HFFc6 (cell line): ENCODE measurements at places on chromosomes 7 and 10. TPM values are rescaled to one million over a fixed set of nuclear protein-coding genes. Genes with fewer than 3 reads are reported as not detected.
A peak's percentile ranks its signal among the peaks of the same experiment; 100 is the strongest.

MMRN2 gene
- total RNA-seq, result 0.57 and 1.00 TPM in 2 replicates

FGFR2 gene
- not detected in 3 replicates for total RNA-seq

LIPK gene
- total RNA-seq, result not detected in 3 replicates

ZNF239 gene
- 4.5 to 6.9 TPM (median 6.3 TPM) in 3 replicates for total RNA-seq

NFE2L3 gene
- 2.5 to 8.2 TPM (median 6.2 TPM) in 3 replicates for total RNA-seq

TMEM213 gene
- total RNA-seq, result not detected in 3 replicates

EN2 gene
- total RNA-seq, result not detected in 2 replicates

DNA sequence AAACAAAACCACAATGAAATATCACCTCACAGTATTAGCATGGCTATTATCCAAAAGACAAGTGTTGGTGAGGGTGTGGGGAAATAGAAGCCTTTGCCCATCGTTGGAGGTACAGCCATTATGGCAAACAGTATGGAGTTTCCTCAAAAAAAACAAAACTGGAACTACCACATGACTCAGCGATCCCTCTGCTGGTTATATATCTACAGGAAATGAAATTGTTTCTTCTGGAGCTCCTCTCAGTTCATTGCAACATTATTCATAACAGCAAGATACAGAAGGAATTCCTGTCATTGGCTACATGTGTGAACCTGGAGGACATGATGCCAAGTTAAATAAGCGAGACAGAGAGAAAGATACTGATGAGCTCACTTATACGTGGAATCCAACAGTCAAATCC is 2.4 kb upstream of the UBE3C start:
- DNase-seq, result peak; percentile 83

GRCh38 chr10:12208460-12208859 is 12.5 kb downstream of the CDC123 start:
- DNase-seq, result no peak

DNA sequence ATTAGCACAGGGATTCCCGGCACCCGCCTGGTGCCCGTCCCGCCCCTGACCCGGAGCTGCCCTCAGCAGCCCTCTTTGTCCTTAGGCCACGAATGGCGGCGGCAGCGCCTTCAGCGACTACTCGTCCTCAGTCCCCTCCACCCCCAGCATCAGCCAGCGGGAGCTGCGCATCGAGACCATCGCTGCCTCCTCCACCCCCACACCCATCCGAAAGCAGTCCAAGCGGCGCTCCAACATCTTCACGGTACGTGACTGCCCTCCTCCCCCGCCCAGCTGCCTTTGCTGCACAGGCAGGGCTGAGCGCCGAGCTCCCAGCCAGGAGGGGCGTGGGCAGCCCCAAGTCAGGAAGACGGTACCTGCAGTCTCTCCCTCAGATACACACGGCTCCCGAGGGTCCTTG is 33.6 kb downstream of the AGAP3 start:
- DNase-seq, result no peak

GRCh38 chr7:40611095-40611871 is 476.5 kb downstream of the SUGCT start:
- DNase-seq, result no peak

DNA sequence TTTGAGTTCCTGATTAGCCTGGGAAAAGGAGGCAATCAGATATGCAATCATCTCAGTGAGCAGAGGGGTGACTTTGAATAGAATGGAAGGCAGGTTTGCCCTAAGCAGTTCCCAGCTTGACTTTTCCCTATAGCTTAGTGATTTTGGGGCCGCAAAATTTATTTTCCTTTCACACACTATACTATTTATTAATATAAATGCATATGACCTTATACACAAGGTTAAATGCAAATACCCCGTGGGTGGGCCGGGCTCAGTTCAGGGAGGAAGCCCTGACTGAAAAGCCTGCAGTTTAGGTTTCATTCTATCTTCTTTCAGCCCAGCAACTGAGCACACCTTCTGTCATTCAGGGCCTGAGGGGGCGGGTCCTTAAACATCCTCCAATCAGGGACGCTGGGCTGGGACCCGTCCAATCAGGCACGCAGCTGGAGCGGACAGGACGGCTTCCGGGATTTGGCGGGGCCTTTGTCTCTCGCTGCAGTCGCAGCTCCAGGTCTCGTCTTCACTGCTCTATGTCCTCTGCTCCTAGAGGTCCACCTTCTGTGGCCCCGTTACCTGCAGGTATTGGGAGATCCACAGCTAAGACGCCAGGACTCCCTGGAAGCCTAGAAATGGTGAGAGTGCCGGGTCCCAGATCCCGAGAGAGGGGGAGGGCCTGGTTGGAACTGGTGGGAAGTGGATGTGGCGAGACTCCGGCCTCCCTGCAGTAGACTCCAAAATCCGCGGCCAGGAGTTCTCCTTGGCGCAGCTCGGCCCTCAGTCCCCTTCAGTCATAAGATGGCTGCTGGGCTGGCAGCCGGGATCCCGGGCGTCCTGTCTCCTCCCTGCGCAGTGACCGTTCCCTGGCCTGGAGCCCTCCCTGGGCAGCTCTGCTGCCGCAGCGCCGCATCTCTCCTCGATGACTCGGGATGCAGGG is at the start of gene ZNF273:
Gene ZNF273, plus strand, starts transcription at position 468 of the 916 bp plus-strand sequence. Its CDS starts 45 bp downstream, at position 513.
- DNase-seq, result peak; percentile 89

GRCh38 chr10:17074541-17074847 is 55.1 kb downstream of the CUBN start:
- DNase-seq, result peak; percentile 56

DNA sequence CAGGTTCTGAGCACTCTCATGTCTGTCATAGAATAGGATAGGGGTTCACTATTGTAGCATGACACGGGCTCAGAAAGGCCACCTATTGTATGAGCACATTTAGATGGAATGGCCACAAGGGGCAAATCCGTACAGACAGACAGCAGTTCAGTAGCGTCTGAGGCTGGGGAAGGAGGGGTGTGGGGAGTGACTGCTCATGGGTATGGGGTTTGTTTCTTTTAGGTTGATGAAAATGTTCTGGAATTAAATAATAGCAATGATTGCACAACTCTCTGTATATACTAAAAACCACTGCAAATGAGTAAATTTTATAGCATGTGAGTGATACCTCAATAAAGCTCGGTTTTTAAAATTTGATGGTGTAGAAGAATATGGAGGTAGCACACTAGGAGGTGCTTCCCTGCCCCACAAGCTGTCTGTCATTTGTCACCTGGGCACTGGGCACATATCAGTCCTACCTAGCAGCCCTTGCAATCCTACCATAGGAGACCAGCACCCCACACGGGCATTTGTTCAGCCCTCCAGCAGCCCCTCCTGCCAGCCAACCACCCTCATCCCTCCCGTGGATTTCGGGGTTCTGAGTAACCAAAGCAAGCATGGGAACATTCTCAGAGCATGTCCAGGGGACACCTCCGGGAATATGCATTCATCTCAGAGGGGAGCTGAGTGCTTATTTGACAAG is 35.2 kb downstream of the KCNMA1 start:
- DNase-seq, result peak; percentile 42

DNA sequence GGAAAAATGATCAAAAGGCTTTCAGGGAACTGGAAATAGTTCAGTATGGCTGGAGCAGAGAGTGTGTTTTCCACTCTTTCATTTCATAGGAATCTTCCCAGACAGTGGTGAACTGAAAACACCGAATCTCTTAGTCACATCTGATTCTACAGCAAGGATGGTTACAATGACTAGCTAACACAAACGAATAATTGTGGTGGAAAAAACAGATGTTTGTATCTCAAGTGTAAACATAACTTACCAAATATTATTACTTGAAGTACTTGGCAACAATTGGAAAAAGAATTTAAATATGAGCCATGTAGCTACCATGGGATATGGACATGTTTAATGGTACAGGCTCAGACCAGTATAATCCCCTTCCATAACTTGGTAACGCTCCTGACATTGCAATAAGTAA is 21.1 kb upstream of the BPGM start:
- DNase-seq, result peak; percentile 89

DNA sequence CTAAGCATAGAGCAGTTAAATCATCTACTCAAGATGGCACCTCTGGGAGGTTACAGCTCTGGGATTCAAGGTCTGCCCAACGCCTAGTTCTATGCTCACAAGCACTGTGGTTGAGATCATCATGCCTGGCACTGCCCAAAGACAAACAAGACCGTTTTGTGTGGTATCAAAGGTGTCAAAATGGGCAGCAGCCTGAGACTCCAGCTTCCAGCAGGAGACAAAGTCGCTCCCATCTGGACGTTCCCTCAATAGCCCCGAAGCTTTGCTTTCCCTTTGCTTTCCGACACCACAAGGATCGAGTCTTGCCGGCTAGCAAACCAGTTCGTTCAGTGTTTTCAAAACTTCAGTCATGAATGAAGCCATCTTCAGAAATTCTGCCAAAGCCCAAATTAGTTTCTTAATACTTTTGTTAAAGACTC is 5.1 kb downstream of the HABP2 start:
- DNase-seq, result no peak

DNA sequence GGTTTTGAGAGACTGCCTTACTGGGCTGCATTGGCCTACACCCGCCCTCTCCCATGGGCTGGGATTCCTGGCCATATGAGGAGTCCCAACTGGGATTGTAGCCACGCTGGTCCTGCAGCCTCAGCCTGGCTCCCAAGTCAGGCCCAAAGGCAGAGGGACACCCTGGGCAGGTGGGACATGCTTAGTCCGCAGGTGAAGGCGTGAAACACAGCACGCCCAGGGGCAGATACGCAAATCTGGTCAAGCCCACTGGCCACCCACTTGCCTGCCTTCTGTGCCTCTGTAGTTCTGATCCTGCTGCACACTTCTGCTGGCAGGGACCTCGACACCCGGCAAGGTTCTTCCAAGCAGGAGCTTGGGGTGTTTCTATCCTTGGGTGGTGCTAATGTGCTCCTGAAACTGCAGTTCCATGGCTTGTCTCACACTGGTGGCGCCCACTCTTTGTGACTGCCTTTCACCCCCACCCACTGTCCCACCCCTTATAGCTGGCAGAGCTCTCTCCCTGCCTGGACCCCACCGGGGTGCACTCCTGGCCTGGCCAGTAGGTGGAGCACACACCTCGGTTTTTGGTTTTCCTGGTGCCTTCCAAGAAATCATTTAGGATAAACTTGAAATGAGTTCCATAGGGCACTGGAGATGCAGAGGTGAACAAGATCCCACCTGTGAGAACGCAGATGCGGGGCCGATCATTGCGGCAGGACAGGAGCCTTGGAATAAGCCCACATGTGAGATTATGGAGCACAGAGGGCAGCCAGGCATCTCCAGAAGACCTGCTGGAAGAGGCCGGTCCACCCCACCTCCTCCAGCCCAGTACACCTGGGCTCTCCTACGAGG is 47.9 kb downstream of the MKI67 start:
- DNase-seq, result peak; percentile 37

GRCh38 chr10:28181478-28182096 is 121.3 kb downstream of the MPP7 start:
- DNase-seq, result no peak

DNA sequence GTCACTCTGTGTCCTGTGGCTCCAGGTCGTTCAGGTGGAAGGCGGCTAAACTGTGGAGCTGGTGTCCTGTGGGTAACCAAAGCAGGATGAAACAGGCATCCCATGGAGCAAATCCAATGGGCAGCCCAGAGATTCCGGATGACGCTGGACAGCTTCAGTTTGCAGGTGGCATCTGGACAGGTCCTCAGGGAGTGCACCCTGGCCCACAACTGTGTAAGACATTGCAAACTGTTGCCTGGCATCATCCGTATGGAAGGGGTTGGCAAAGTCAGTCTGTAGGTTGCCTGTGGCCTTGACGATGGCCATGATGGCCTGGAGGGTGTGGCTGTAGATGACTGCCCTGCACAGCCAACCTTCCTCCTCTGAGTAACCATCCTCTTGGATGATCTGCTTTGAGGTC is 35.5 kb downstream of the RPS24 start:
- DNase-seq, result no peak

DNA sequence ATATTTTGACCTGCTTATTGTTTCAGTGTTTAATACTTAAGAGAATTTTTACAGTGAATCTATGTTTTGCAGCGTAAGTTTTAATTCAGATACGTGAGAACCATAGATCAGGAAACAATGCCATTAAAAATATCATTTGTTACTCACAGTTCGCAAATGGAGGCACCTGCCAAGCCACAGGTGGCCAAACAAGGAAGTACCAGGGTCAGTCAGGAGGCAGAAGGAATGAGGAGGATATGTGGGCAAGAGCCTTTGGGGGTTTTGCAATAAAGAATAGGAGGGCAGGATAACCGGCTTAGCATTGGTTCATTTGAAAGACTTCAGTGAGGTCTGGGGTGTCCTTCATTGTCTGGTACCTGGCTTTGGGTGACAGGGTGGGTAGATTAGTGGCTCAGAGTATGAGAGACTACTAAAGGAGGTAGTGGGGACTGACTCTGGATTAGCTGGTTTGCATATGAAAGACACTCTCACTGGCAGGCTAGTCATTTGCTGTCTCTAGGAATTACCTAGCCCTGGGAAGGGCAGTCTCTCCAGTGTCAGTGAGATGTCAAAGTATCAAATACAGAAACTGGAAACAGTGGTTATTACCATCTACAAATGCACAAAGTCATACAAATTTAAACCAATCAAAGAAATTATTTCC is 132.2 kb upstream of the CAV2 start:
- no peak for DNase-seq

GRCh38 chr7:116776610-116777289 is 85.6 kb upstream of the CAPZA2 start:
- DNase-seq, result peak; percentile 84

DNA sequence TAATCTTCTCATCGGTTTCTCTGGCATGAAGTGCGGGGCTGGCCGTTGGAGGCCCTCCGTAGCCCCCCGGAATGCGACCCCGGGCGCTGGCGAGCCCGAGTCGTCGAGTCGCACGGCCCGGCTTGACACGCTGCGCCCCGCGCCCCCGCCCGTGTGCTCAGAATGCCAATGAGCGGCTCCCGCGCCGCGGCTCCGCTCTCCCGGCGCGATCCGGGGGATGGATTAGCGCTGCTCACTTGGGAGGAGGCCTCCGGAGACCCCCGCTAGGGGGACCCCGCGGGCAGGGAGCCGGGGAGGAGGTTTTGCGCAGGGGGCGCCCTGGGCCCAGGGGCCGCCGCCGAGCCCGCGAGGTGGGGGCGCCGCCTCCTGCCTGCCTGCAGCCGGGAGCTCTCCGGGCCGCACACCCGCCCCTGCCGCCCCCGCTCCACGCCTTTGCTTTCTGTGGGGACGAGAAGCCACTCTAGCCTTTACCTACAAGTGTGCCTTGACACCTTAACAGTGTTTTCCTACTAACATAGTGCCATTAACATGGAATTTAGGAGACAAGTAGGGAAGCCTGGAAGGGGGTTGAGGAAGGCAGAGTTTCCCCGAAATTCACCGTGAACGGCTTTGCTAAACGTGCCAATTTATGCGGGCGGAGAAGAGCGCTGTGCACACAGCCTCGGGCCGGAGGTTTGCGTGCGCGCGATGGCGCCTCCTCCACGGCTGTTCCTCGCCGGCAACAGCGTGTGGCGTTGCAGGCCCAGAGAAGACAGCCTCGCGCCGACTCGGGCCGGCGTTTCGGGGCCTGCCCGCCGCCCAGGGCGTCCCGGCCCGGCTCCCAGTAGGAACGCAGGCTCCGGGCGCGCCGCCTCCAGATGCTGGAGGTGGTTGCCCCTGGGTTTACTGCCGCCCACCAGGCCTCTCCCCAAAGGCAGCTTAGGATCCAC is 7.1 kb downstream of the SHH start:
- peak; percentile 16 for DNase-seq

GRCh38 chr10:27481486-27481885 is 22.6 kb upstream of the RAB18 start:
- DNase-seq, result no peak

DNA sequence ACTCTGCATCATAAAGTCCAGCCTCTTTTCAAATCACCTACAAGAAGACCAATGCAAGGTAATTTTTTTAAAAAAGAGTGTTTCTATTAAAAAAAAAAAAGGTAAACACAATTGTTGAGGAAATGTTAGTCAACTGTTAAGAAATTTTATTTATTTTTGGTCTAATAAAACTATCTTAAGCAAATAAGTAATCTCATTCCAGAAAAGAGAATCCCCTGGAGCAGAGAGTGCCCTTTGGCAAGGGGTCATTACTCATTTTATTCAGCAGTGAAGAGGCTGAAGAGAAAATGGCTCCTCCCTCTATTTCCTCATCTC is 63.4 kb upstream of the GSDME start:
- DNase-seq, result peak; percentile 92

- no peak for DNase-seq
Measured at GRCh38 chr7:152884321-152884720, 124.8 kb downstream of the ACTR3B start.
